Stimulated activated CD4-positive, alpha-beta T cell treated with anti-CD3 and anti-CD28 coated beads, Interleukin-4, amount 100 ng/mL, for 1 hour (primary cell): ENCODE measurements at places on chromosomes 12 and 14.
A peak's percentile ranks its signal among the peaks of the same experiment; 100 is the strongest.

- DNase-seq: peak; percentile 61
Measured at GRCh38 chr14:106831322-106831720, 1304.9 kb downstream of the TMEM121 start.

DNA sequence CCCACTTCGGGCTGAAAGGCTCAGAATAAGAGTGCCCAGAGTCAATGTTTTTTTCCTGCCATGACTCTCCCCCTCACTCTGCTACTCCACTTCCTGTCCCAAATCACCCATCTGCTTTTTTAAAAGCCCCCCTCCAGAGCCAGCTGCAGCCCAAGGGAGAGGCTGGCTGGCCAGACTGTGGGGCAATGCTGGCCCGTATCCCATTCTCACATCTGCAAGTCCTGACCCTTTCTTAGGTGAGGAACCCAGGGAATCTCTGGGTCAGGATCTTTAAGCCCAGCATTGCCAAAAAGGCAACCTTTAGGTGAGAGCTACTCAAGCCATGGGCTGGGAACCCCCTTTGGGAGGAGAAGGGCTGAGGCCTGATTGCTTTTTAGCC lies 1.7 kb upstream of the ITGA5 start:
- no peak for DNase-seq

DNA sequence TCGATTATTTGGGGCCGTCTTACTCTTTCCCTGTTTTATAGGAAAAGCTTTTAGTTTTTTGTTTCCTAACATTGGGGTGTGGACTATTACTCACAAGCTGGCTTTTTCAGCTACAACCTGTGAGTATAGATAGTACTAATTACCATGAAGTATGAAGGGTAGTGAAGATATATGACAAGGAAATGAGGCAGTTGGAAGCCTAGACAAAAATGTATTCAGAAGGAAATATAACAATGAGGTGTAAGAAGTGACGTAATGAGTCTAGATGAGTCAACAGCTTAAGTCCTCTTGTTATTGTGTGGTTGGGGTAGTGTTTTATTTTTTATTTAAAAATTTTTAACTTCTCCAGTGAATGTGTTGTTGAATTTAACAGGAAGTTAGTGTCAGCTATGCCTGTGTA lies 804.5 kb downstream of the NRXN3 start:
- DNase-seq: no peak

DNA sequence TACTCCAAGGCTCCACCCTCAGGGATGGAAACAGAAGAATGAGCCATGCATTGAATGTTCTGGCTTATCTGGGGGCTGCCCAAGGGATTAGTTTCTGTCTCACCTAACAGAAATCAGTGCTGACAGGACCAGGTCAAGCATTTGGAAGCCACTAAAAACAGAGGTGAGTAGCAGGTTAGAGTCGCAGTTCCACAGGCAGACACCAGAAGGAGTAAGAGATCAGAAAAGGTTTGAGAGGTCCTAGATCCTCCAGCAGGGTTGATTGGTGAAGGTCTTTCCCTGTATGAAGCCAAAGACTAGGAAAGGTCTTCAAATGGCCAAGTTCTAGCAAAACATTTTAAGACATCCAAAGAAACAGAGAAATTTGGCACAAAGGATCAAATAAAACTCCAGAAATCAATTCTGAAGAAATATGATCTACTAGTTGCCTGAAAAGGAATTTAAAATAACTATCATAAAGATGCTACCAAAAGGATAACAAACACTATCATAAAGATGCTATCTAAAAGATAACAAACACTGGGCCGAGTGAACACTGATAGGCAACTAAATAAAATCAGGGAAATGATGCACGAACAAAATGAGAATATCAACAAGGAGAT lies 19.5 kb upstream of the TTC9 start:
- DNase-seq: peak; percentile 43

GRCh38 chr14:70013271-70013873 lies 134.2 kb downstream of the SMOC1 start:
- peak; percentile 26 for DNase-seq

- DNase-seq: no peak
Measured at GRCh38 chr12:95411466-95411865, 62.5 kb upstream of the METAP2 start.

DNA sequence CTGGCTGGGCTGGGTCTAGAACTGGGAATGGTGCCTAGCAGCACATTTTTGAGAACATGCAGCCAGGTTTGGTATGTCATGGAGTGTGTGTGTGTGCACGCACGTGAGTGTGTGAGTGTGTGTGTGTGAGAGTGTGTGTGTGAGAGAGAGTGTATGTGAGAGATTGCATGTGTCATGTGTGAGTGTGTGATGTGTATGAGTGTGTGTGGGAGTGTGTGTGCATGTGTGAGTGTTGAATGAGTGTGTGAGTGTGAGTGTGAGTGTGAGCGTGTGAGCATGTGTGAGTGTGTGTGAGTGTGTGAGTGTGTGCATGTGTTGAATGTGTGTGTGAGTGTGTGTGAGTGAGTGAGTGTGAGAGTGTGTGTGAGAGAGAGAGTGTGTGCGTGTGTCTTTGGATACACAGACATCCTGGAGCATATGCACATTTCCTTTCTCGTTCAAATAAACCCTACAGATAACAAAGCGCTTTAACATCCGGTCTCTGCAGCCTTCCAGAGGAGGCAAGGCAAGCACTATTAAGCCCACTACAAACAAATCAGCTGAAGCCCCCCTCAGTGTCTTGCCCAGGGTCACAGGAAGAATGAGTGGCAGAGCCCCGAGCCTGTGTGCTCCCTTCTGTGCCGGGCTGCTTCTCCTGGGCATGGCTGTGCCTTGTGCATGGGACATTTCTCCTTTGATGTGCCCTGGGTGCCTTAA lies 108.7 kb upstream of the ETV6 start:
- DNase-seq: no peak

- DNase-seq: no peak
Measured at GRCh38 chr14:24277071-24277470, 5.7 kb upstream of the RABGGTA start.

- no peak for DNase-seq
Measured at GRCh38 chr12:109347589-109347988, at the start of gene MYO1H. MYO1H (plus strand) TSS chr12:109347900; CDS start chr12:109347961, 61 bp downstream.

GRCh38 chr12:106064721-106065021 lies 74.1 kb downstream of the NUAK1 start:
- no peak for DNase-seq

- DNase-seq: no peak
Measured at GRCh38 chr14:49691031-49691430, 1.9 kb upstream of the KLHDC1 start.

DNA sequence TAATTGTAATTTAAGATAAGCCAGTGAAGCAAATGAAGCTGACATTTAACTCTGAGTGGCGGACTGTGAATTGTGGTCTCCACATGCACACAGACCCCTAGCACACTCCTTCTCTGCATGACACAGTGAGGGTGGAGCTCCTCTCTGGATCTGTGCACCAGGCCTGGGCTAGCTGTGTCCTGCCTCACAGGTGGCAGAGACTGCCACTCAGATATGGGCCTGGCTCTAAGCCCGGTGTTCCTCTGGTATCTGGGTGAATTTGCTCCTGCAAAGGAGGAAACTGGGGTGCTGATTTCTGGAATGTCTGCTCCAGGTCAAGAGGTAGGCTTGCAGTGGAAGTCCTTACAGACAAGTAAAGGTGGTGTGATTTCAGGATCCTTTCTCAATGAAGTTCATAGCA lies 282.4 kb downstream of the FOXN3 start:
- DNase-seq: no peak

GRCh38 chr12:51345681-51346080 lies 798 bp downstream of the CELA1 start:
- DNase-seq: no peak

- DNase-seq: no peak
Measured at GRCh38 chr14:84465880-84466279, 1064.1 kb upstream of the FLRT2 start.

DNA sequence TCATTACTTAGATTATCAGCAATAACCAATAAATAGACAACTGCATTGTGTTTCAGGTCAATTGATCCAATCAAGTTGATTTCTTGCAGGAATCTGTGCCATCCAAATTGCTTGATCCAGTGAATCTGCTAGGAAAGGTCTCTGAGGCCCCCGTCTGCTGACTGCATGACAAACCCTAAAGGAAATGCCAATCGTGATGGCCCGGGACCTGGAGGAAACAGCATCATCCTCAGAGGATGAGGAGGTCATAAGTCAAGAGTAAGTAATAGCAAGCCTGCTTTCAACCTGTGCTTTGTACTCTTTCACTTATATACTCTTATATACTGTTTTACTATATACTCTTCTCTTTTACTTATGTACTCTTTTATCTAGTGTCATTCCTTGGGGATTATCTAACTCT lies 1.9 kb downstream of the TTLL5 start:
- no peak for DNase-seq

GRCh38 chr12:11947213-11947612 lies 123.5 kb upstream of the BCL2L14 start:
- no peak for DNase-seq

- no peak for DNase-seq
Measured at GRCh38 chr12:83190631-83191390, 504.1 kb downstream of the TMTC2 start.

- DNase-seq: no peak
Measured at GRCh38 chr14:99744873-99745224, 48.4 kb upstream of the EML1 start.

- DNase-seq: no peak
Measured at GRCh38 chr12:71562676-71563595, 100.7 kb downstream of the ZFC3H1 start.

DNA sequence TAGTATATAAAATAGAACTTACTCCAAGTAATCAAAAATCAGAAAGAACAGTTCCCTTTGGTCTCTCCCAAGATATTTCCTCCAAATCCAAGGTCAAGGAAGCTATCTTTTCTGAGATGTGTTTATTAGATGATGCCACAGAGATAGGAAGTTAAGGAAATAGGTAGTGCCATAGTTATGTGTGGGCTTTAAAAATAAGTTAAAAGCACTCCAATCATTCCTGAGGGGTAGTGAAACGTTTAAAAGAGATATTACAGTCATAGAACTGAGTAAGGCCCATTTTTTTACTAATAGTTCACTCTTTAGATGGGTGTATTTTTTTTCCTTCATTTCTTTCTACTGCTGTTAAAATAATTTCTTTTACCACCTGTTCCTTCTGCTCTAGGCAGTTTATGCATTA lies 1630.9 kb upstream of the SEL1L start:
- no peak for DNase-seq

GRCh38 chr12:104182144-104182543 lies 33.4 kb upstream of the TXNRD1 start:
- DNase-seq: no peak

DNA sequence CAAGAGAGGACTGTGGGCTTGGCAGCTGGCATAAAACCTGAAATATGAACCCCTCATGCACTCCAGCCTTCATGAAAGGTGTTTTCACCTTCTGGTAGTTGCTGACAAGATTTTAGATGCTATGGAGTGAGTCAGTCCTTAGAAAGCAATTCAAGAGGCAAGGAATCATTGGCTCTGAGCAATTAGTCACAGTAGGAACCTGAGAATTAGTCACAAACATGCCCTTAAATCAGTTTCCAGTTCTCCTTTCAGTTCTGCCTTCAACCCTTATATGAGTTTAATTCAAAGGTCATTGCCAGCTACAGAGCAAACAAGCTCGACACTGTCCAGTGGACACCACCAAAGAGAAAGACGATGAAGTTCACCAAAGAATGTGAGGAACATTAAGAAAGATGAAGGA lies 472.3 kb downstream of the GLT1D1 start:
- DNase-seq: no peak

DNA sequence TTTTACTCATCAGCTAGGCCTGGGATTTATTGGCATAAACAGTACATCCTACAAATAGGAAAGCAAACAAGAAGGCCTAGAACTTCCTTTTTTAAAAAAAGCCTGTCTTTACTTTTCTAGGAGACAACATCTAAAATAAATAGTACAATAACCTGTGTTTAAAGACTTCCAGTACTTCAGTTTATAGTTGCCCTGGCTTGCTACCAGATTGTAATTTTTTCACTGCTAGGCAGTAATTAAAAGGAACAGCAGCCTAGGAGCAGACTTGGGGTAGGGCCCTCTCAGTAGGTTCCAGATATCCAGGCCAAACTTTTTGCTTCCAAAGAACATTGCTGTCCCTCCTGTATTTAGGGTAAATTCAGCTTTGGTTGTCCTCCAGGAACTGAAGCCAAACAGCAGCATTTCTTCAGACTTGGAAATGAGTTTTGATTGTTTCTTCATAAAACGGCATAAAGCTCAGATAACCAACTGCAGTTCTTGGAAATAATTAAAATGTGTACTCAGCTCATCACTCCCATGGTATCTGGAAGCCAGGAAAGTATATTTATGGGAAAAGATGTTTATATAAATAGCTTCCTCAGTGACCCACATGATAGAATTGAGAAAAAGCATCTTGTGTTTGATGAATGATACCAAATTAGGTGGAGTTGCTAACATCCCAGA lies 61.7 kb downstream of the PPP1R36 start:
- DNase-seq: no peak

- DNase-seq: no peak
Measured at GRCh38 chr14:59176765-59177164, 11.7 kb upstream of the DAAM1 start.

GRCh38 chr14:32014057-32014456 lies 63.0 kb upstream of the ARHGAP5 start:
- DNase-seq: no peak

DNA sequence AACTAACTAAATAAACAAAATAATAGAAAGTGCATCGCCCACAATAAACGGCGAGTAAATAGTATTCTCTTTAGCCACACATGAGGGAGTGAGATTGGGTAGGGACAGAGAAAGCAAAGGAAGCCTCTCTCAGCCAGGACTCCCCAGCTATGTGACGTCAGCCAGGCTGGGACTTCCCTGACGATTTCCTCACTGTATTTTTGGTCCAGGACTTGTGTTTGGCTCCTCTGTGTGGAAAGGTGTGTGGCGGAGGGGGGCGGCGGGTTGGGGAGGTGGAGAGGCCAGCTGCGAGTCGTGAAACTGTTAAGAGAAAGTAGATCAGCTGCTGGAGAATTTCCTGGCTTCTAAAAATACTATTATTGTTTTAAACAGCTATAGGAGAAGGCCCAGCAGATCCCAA lies 1124.6 kb downstream of the AACS start:
- DNase-seq: no peak

DNA sequence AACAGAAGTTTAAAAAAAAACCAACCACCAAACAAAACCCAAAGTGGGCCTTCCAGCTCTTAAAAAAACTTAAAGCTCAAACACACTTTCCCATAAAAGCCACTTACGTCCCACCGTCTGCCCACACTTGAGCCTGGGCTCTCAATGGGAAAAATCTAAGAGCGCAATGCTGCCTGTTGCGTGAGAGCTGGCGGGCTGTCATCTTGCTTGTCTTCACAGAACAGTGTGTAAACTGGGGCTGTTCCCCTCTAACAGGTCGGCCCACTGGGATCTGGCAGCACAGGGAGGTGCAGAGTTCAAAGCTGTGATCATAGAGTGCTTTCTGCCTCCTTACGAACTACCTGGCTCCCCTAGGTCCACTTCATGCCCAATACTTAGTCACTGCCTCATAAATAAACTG lies 80.0 kb downstream of the DICER1 start:
- DNase-seq: no peak

DNA sequence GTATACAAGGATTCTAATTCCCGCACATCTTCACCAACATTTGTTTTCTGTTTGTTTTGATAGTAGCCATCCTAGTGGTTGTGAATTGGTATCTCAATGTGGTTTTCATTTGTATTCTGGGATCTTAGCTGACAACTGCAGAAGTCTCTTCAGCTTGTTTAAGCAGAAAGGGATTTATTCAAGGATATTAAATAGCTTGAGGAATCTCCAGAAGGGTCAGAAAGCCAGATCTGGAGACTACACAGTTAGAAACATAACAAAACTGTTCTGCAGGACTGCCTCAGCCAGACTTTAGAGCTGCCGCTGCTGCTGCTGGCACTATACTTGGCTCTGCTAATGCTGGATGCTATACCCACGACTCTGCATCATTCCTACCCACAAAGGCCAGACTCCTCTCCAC lies 13.4 kb upstream of the CDKL1 start:
- DNase-seq: no peak
